ENCODE measurements at places on chromosomes 7 and 10.

- DNase-seq = no peak
Measured at GRCh38 chr10:109007514-109007913, 915.8 kb downstream of the XPNPEP1 start.

GRCh38 chr7:104656467-104656866 is 328.1 kb downstream of the LHFPL3 start:
- no peak for DNase-seq

- DNase-seq = no peak
Measured at GRCh38 chr10:24235471-24235870, 26.5 kb downstream of the KIAA1217 start.

DNA sequence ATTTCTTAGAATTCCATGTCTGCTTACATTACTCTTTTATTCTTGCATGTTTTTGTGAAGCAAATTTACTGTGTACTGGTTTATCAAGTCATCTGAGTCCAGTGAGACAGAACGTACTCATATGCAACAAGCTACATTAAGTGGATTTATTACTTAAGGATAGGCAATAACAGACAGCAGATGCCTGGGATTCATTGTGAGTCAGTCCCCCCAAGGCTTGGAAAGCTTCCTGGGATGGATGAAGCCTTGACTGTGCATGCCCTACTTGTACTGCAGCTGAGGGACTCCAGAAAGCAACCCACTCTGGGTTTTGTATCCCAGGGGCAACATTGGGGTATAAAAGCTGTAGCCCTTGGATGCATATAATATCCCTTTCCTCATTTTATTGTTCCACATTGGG is 113.4 kb upstream of the RAB18 start:
- DNase-seq = no peak

GRCh38 chr7:44212581-44213184 is 11.9 kb downstream of the YKT6 start:
- no peak for DNase-seq

DNA sequence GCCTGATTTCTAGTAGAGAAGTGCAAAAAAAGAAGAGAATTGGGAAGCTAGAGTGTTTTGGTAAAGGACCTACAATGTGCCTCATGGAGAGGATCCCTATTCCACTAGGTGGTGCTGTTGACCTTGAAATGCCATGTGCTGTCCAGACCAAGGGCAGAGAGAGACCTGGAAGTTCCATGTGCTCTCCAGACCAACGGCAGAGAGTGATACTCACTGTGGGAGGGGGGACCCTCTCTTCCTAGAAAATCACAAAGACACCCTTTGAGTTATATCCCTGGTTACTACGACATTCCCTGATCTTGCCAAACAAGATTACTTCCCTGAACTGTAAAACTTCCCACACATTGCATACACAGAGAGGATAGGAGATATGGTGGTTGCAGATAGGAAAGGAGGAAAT is 212.7 kb upstream of the ZNF804B start:
- DNase-seq = peak; percentile 1

DNA sequence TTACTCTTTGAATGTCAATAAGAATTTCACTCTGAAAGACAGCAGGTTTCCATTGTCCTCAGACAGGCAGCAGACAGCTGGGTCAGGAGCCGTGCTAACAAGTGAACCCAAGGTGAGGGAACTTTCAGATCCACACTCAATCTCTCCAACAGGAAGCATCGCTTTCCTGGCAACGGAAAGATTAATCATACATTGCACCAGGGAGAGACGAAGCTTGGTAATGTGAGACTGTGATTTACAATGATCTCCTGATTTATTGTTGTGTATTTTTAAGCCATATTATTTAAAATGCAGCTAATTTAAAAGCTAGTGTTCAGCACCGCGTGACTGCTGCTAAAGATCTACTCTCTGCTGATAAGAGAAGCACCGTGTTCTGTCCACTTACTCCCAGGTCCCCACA is 17.5 kb upstream of the NOM1 start:
- no peak for DNase-seq

- DNase-seq = no peak
Measured at GRCh38 chr7:125668321-125668993, 738.8 kb upstream of the POT1 start.

- DNase-seq = no peak
Measured at GRCh38 chr10:63630931-63631680, 109.9 kb downstream of the REEP3 start.

- DNase-seq = no peak
Measured at GRCh38 chr7:140022582-140023211, 40.1 kb downstream of the PARP12 start.

- DNase-seq = no peak
Measured at GRCh38 chr10:14032406-14032998, 298.2 kb downstream of the FRMD4A start.

- no peak for DNase-seq
Measured at GRCh38 chr10:784403-785088, 95.1 kb upstream of the DIP2C start.

DNA sequence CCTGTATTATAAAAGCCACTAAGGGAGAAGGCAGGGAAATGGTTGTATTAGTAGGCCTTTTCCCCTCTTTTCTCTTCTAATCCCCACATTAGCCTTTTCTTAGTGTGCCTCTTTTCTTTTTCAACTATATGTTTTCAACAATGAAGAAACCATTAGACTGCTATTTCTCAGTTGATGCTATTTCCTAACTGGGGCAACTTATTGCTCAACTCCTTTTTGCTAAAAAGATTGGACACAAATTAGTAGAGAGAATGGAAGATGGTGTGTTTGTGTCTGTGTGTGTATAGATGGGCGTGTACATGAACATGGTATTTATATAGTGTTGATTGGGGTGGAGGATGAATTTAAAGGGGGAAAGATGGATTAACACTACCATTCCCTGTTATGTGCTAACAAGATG is 28.4 kb downstream of the TBC1D12 start:
- no peak for DNase-seq

DNA sequence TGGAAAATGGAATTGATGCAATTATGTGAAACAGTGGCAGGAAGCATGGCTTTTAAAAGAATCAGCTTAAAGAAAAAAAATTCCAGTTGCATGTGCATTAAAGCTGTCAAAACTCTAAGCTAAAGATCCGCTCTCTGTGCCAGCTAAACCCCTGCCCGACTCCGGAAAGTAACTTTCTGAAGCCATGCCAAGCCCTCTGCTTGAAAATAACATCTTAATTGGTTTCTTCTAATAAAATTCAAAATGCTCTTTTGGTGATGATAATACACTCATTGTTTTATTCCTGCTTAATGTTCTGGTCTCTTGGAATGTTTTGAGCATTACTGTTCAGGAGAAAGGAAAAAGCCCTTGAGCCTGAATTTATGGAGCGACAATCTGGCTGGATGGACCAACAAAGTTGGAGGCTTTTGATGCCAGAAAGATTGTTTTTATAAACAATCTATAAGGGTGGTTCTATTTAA is 11.7 kb downstream of the SEMA3C start:
- DNase-seq = no peak

- no peak for DNase-seq
Measured at GRCh38 chr10:103493916-103494877, 692 bp downstream of the NEURL1 start.

GRCh38 chr7:142894985-142895593 is 9.5 kb upstream of the TRPV6 start:
- DNase-seq = no peak

GRCh38 chr10:15658069-15658702 is 61.5 kb downstream of the ITGA8 start:
- no peak for DNase-seq

- no peak for DNase-seq
Measured at GRCh38 chr10:132591166-132591971, 53.8 kb downstream of the INPP5A start.

GRCh38 chr10:70166394-70166793 is 3.9 kb downstream of the SAR1A start:
- no peak for DNase-seq

- DNase-seq = no peak
Measured at GRCh38 chr10:62978482-62978881, 154.6 kb upstream of the NRBF2 start.

DNA sequence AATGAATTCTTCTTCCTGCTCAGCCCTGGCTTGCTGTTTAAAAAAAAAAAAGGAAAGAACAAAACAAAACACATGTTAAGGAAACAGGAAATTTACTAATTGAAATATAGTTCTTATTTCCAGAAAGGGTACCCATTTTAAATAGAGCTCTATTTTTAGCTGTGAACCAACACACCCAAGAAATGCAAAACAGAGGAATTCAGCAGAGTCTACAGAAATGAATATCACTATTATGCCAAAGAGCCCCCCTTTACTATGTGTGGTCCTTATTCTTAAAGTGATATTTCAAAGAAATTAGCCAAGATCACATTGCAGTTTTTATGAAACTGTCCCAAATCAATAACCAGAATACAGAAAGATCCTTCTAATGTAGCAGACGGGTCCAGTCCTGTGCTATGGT is 53.7 kb downstream of the CCDC6 start:
- no peak for DNase-seq

GRCh38 chr7:608361-608760 is 88.7 kb upstream of the PDGFA start:
- no peak for DNase-seq

- DNase-seq = no peak
Measured at GRCh38 chr7:111089822-111090426, 1.0 kb upstream of the LRRN3 start.

- DNase-seq = peak; percentile 26
Measured at GRCh38 chr7:117124591-117125220, 171.4 kb downstream of the ST7 start.

DNA sequence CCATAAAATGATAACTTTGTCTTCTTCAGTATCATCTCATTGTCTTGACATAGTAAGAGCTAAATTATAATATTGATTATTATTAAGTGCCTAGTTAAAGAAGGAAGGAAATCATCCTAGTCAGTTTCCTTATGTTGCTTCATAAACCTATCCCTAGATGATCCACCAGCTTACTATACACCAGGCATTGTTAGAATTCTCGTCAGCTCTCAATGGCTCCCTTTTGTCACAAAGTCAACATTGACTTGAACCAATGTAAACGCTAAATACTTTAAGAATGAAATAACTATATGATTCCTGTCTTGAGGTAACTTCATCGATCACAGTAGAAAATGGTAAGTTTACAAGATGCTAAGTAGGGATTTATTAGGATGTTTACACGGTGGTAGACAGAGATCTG is 1162.9 kb downstream of the CNTNAP2 start:
- DNase-seq = no peak

DNA sequence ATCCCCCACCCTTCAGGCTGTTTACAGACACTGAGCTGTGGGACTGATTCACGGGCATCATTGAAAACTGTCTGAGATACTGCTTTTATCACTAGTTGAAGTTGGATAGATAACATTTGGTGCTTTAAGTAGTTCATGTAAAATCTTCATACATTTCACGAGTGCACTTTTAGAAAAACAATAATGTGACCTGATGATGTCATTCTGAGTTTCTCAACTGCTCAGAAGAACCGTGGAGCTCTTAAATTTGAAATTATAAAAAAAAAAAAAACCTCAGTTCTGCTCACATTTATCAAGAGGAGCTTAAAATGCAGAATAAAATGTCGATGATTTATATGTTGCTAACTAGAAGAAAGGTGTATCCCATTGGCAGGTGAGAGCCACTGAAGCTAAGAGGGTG is 81.5 kb downstream of the GALNT11 start:
- DNase-seq = no peak

GRCh38 chr10:60820093-60820754 is 41.9 kb downstream of the CDK1 start:
- DNase-seq = no peak

- no peak for DNase-seq
Measured at GRCh38 chr7:138433583-138434443, 26.2 kb upstream of the TRIM24 start.

DNA sequence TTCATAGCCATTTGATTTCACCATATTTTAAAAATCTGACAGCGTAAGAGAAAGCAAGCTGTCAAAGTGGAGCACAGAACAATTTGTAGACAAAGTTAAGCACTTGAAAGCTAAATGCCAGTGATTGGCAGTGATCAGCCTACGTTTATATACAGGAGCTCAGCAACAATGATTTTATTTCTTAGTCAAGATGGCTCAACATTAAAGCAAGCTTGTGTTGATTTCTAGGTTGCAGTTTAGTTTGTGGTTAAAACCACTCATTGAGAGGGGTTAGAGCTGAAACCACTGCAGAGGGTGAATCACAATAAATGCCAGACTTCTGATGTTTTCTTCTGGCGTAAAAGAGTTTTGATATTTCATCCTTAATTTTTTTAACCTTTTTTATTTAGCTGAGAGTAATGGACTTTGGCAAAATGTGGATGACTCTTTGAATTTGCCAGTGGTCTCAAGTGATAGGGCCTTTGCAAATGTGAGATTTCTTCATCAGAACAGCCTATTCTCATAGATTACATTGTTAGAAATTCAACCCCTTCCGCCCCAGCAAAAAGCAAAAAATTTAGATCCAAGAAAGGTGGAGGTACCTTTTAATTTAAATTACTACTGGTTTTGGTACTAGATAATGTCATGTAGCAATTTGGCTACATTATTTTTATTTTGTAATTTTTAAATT is 73.8 kb downstream of the SHOC2 start:
- DNase-seq = no peak

GRCh38 chr7:15225981-15226380 is 323.4 kb upstream of the DGKB start:
- DNase-seq = no peak

GRCh38 chr7:79822620-79823240 is 311.9 kb upstream of the GNAI1 start:
- DNase-seq = no peak

- DNase-seq = no peak
Measured at GRCh38 chr7:143882604-143883078, 19.3 kb downstream of the TCAF1 start.

GRCh38 chr10:27820637-27821036 is 75.0 kb upstream of the MKX start:
- DNase-seq = no peak

DNA sequence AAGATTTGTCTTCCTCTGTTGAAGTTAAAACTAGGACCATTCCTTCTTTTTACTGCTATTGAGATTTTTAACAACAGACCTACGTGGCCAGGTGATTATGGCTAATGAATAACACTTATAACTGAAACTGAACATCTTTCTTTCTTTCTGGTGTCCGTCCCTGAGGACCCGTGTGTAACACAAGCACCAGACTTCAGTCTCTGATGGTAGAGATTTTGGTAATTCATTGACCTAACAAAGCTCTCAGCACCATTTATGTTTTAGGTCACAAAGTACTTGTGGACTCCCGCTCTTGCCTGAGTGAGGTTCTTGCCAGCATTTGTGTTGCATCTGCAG is 40.4 kb upstream of the TMEM229A start:
- DNase-seq = no peak

GRCh38 chr10:91552274-91553095 is 80.4 kb downstream of the PPP1R3C start:
- DNase-seq = no peak

Measured in stimulated activated naive B cell treated with anti-CD40 and anti-IgM and Interleukin-4, amounts not matched to agents 10 μg/mL and 1 μg/mL and 100 μg/mL, for 72 hours (primary cell).